ENCODE measurements at places on chromosomes 7 and 10.

- no peak for DNase-seq
These were observed 29.0 kb upstream of the DGKI start for GRCh38 chr7:137875746-137876145.

- DNase-seq = no peak
These were observed 8.2 kb upstream of the CLDN4 start for GRCh38 chr7:73822319-73823173.

GRCh38 chr7:101557421-101557820 lies 71.7 kb downstream of the MYL10 start:
- DNase-seq = no peak

DNA sequence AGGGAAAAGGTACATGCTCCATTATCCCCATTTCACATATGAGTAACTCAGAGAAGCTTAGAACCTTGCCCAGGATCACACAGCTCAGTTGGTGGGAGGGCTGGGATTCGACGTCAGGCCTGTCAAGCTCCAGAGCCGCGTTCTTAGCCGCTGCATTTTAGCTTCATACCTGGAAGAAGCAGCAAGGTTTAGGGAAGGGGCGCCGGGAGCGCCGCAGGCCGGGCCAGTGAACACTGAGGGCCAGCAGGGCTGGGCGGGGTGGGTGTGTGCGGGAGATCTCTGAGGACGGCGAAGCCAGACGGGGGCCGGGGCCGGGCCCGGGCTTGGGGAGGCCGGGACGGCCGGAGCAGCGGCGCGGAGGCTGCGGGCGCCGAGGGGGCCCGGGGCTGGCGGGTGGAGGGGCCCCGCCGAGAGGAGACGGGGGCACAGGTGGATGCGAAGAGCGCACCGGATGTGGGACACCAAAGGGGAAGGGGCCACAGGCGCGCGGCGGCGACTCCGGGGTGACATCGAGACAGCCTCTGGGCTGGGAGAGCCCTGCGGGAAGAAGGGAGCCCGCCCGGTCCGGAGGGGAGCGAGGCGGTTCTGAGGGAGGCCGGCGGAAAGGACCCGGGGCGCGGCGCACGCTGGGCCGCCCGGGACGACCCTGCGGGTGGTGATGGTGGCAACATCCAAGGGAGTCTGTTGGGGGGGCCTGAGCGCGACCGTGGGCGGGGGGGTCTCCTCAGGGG lies 498 bp downstream of the NDST2 start:
- DNase-seq = peak; percentile 41

GRCh38 chr7:116702046-116702785 lies 30.2 kb downstream of the MET start:
- DNase-seq = no peak

DNA sequence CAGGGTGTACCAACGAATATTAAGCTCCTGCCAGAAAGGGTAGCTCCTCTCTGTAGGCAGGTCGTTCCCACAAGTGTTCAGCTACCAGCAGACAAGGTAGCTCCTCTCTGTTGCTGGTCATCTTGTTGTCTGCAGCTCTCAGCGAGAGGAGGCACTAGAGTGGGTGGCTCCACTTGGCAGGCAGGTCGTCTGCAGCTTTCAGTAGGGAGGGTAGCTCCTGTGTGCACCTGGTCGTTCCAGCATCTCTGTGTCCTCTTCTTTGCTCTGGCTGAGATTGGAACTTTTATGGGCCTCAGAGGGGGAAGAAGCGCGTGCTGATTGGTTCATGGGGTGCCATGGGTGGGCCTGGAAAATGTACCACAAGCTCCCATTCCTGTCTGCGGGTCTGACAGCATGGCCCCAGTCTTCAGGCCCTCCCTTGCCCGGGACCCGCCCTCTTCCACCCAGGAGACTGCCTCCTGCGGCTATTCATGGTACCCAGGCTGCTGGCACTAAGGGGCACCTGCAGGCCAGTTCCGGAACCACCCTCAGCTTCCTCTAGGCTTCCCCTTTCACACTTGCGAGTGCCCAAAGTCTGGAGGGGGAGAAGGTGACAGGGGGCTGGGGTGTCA lies 63.9 kb upstream of the CACNA2D1 start:
- DNase-seq = no peak

- no peak for DNase-seq
These were observed 62.7 kb downstream of the NPTX2 start for GRCh38 chr7:98679741-98680140.

DNA sequence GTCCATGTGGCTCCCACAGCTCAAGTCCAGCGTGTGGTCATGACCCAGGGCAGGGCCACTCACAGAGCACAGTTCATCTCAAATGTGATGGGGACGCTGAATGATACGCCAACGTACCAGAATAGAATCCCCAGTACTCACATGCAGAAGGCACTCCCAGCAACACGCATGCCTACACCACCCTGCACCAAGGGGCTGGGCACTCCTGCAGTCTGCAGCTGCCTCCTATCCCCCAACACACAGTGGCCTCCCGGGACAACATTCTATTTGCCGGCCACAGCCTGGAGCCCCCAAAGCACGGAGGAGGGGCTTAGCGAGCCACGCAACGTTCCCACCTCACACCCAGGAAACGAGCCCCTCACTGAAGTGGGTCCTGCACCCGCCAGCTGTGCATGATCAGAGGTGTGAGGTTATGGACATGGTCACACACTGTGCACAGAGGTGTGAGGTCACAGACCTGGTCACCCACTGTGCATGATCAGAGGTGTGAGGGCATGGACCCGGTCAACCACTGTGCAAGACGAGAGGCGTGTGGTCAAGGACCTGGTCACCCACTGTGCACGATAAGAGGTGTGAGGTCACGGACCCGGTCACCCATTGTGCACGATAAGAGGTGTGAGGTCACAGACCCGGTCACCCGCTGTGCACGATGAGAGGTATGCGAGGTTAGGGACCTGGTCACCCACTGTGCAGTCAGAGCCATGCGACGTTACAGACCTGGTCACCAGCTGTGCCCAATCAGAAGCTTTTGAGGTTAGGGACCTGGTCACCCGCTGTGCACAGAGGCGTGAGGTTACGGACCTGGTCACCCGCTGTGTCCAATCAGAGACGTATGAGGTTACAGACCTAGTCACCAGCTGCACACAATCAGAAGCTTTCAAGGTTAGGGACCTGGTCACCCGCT lies 182.8 kb downstream of the DIP2C start:
- no peak for DNase-seq

DNA sequence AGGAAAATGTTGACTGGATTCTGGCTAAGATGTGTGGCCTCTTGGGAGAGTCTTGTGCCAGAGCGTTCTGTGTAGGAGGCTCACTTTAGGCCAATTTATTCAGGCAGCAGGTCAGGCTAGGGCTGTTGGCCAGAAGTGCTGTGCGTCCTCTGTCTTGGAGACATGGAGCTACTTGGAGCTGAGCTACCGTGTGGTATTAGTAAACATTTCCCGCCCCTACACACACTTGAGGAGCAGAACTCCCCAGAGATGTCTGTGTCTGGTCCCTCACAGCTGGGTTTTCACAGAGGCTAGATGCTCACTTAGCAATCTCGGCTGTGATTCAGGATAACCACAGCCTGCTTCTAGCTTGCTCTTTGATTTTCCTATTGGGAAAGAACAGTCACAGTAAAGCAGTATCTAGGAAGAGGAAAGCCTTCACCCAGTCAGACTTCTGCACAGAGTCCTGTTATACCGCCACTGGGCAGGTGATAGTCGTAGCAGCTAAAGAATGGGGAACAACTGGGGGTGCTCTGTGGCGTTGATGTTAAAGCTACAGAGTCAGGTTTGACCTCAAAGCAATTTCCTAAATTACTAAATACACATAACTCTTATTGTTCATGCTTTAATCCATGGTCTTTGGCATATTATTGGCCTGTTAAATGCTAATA lies 86.7 kb downstream of the MDFIC start:
- DNase-seq = no peak

- DNase-seq = no peak
These were observed 255.9 kb upstream of the RNF32 start for GRCh38 chr7:156384706-156385105.

Data from activated gamma-delta T cell treated with anti-CD3 and anti-CD28 coated beads, Interleukin-2, amount 50 U/mL, for 16 hours (primary cell).